ENCODE measurements at places on chromosomes 3 and 15.

- DNase-seq: no peak
Observed at GRCh38 chr15:66847565-66847991, 145.5 kb downstream of the SMAD6 start.

GRCh38 chr3:73068419-73068818 lies 7.0 kb downstream of the EBLN2 start:
- no peak for DNase-seq

DNA sequence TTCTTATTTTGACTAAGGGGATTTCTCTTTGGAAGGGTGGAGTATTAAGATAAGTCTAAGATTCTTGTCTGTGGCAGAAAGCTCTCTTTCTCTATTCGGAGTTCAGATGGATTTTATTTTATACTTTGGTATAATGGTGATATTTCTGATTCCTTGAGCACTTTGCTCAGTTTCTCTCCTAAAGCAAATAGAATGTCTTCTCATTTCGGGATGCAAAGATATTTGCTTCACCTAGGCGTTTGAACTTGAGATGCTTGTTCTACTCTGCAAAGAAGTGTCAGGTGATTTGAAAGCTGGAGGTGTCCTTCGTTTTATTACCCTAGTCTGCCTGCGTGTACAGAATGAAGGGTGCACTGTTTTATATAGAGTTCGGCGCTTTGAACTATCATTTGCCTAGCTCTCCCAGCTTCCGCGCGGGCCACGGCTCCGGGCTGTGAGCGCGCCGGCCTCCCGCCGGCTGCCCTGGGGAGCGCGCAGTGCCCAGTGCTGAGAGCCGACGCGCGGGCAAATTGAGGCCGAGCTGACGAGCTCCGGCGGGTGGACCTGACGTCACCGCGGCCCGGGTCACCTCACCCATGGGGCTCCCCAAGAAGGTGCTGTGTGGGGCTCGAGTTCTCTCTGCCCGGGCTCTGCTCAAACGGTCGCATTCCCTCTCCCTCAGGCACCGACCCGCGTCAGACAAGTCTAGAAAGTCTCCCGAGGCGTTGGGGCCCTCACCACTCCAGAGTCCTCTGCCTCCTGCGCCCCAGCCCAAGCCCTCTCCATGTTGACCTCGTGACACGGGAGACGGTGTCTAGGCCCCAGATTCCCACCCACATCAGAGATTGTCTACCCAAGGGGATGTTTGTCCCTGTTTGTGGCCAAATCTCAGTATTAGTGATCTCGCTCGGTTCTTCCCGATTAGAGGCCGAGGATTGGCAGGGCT lies 7.5 kb downstream of the SOX2 start:
- DNase-seq: no peak

DNA sequence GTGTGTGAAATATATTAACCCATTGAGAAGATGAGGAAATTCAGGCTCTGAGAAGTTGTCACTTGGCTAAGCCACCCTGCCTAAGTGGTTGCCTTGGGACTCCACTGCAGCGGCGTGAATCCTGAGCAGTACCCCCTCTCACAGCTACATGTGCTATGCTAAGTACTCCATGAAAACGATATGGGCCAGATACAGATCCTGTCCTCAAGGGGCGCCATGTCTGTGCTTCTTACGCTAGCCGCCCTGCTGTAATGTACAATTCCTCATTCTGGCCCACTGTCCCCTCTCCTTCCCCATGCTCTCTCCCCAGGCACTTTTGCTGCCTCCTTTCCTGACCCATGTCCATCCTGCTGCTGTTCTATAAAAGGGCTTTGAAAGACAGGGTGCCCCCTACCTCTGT lies 140.3 kb downstream of the FEZF2 start:
- no peak for DNase-seq

GRCh38 chr3:14467814-14468620 lies 65.6 kb downstream of the SLC6A6 start:
- peak; percentile 53 for DNase-seq

DNA sequence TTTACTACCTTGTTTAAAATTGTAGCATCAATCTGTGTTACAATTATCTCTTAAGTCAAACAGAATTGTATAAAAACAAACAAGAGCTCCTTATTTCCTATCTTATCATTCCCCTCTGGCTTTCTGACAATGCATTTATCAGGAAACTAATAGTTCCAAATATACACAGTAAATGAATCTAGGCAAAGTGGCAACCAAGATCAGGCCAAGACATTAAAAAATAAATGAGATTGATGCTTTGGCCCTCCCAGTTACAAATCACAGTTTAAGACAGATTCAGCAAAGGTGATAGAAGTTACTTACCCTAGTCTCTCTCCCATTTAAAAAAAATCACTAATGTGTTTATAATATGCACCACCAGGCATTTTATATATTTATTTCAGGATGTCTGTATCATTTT lies 236.7 kb downstream of the EPHA3 start:
- DNase-seq: no peak

DNA sequence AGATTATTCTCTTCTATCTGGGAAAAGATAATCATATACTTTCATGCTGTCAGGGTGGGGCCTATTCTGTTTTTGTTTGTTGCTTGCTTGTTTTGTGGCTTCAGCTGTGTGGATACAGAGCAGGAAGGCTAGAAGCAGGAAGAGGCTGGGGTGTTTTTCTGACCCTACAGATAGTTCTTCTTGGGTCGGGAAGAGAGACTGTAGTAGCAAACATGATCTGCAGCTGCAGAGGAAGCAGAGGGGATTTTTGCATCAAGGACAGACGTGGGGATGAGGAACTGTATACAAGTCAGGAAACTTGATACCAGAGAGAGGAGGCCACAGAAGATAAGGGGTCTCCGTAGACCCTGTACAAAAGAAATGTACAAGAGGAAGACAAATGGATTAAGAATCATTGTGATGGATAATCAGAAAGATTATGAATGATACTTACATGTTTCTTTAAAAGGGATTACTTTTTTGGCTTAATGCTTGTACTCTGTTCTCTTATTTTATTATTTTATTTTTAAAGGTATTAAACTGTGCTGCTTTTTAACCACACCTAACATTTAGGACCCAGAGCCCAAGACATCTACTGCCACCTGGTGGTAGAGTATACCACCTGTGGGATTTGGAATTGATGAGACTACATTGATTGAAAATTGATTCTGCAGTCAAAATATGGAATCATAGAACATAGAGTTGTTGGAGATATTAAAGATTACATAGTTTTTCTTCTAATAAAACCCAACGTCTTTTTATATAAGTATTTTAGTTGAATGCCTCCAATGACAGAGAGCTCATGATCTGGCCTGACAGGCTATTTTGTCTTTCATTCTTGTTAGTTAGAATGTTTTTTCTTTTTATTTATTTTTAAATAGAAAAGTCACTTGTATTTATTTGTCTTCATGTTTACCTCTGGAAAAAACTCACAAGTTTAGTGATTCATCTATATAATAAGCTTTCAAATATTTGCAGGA lies 87.3 kb upstream of the ROPN1 start:
- peak; percentile 31 for DNase-seq

DNA sequence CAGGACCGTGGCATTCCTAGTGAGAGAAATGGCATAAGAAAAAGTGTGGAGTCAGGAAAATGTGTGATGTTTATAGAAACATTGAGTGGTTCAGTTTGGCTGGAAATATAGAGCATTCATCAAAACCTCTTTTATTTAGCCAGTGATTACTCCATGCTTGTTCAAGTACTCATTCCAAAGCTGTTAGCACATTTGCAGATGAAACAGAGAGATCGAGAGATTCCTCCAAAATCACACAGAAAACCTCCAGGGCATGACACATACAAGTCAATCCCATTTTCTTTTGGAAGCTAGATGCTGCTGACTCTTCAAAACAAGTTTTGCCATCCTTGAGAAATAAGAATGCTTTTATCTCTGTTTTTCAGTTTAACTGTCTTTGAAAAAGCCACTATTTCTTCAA lies 11.5 kb upstream of the MB21D2 start:
- no peak for DNase-seq

- no peak for DNase-seq
Observed at GRCh38 chr3:129386984-129387383, 41.5 kb downstream of the EFCAB12 start.

- DNase-seq: no peak
Observed at GRCh38 chr3:23198801-23199200, 4.3 kb upstream of the UBE2E2 start.

- DNase-seq: peak; percentile 27
Observed at GRCh38 chr3:10366651-10367101, 45.8 kb upstream of the SEC13 start.

GRCh38 chr3:38151667-38152265 lies 13.3 kb downstream of the MYD88 start:
- no peak for DNase-seq

- DNase-seq: no peak
Observed at GRCh38 chr3:78516937-78517336, 1250.9 kb downstream of the ROBO1 start.

GRCh38 chr3:186849374-186849975 lies 7.0 kb downstream of the ADIPOQ start:
- DNase-seq: no peak

DNA sequence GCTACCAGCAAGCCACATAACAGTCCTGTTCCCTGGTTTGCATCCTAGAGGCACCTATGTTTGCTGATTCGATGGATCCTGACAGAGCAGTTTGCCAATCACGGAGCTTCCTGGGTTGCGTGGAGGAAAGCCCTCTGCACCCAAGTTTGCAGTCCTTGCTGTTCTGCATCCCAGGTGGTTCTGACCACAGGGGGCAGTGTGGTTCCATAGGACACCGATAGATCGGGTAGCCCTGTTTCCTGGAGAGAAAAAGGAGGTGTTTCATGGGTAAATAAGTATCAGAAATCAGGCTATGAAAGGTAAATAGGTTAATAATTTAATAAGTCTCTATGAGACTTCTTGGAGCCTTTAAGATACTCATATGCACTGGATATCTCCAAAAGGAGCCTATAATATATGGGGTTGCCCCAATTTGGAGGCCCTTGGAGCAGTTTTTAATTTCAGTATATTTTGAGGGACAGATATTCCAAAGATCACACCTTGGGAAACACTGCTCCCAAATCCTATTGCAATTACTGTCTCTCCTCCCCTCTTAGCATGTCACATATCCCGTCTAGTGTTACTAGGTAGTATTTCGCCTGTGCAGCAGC lies 194.6 kb upstream of the TPM1 start:
- DNase-seq: peak; percentile 63

DNA sequence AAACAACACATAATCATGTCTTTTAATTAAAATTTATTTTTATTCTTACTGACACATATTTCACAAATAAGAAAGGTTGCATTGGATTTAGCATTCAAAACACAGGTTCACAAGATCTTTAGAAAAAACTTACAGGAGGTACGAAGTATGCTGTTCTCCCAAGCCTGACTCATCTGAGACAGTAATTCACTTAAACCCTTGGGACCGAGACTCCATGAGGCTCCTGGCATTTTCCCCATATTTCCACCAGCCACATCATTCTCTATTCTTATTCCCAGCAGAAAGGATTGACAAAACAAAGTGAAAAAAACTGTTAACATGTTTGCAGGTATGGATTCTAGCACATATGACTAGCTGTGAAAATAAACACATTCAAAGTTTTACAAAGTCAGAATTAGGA lies 52.6 kb downstream of the CNTN3 start:
- DNase-seq: no peak

- peak; percentile 62 for DNase-seq
Observed at GRCh38 chr3:29153811-29154210, 127.1 kb upstream of the RBMS3 start.

DNA sequence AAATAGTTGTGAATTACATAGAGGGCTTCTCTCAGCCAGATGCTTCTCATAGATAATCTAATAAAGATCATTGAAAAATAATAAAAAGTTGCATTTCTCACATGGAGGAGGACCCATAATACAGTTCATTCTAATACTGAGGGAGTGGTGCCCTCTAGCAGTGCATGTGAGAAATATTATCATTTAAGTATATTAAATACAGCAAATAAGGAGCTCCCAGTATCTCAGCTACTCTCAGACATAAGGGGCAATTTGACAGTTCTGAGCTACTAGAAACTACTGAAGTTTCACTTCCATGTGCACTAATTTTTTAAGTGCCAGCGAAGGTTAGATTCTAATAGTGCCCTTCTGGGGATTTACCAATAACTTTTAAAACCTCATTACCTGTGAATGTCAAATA lies 188.3 kb downstream of the IL5RA start:
- DNase-seq: no peak

- no peak for DNase-seq
Observed at GRCh38 chr3:127691974-127692373, 19.2 kb downstream of the ABTB1 start.

GRCh38 chr3:152452318-152452717 lies 183.6 kb downstream of the MBNL1 start:
- no peak for DNase-seq

DNA sequence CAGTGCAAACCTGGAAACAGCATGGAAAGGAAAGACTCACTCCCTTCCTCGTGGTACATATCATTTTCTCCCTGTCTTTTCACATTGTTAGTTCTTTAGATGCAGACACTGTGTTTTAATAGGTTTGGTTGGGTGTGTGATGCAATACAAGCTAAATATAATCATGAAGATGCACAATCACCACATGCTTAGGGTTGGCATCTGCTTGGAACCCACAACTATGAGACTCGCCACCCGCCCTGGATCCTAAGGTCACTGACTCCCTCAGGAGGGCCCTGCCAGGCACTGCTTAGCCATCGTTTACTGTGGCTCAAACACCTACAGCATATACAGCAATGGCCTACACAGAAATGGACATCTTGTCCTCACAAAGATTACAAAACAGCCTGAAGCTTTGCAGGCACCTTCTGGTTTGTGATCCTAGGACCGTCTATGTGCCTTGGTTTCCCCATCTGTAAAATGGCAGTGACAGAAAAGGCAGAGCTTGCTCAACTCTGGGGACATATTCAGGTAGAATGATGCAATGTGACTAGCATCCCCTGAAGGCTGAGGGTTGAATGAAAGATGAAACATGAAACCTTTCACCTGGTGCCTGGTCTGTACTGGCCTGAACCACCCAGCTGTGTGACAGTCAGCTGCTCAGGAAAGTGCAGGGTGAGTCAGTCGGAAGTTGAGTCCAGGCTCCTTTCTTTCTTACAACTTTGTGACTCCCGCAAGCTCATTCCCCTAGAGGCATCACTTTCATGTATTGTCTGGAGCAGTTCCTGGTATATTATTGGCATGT lies 123.6 kb upstream of the PFN2 start:
- no peak for DNase-seq

- no peak for DNase-seq
Observed at GRCh38 chr3:188531210-188531609, 377.3 kb downstream of the LPP start.

DNA sequence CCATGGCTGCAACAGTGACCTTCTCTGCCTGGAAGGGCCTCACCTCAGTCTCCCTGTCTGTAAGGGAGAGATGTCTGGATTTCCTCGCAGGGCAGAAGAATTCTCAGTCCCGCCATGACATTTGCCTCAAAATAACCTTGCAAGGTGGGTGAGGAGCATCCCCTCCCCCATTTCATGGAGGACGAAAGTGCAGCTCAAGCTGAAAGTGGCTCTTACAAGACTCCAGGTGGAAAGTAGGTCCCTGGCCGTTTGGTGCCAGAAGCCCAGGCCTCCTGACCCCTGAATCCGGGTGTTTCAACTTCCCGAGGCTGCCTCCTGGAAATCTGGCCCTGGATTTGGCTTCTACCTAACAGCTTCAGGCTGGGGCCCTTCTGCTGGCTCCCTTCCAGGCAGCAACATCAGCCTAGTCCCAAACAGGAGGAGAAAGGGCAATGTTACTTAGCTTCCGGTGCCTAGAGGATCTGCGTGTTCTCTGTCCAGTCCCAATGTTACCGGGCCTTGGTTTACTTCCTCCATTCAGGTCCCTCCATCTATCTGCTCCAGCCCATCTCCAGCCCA lies 769 bp upstream of the CSPG4 start:
- no peak for DNase-seq

- DNase-seq: no peak
Observed at GRCh38 chr3:195692354-195692685, 28.5 kb upstream of the MUC20 start.
